Cortex of kidney (tissue), 1 donor: ENCODE measurements at places on chromosomes 6 and 20.

GRCh38 chr6:135289816-135290215 is 108.7 kb downstream of the MYB start:
- DNase-seq: no peak

DNA sequence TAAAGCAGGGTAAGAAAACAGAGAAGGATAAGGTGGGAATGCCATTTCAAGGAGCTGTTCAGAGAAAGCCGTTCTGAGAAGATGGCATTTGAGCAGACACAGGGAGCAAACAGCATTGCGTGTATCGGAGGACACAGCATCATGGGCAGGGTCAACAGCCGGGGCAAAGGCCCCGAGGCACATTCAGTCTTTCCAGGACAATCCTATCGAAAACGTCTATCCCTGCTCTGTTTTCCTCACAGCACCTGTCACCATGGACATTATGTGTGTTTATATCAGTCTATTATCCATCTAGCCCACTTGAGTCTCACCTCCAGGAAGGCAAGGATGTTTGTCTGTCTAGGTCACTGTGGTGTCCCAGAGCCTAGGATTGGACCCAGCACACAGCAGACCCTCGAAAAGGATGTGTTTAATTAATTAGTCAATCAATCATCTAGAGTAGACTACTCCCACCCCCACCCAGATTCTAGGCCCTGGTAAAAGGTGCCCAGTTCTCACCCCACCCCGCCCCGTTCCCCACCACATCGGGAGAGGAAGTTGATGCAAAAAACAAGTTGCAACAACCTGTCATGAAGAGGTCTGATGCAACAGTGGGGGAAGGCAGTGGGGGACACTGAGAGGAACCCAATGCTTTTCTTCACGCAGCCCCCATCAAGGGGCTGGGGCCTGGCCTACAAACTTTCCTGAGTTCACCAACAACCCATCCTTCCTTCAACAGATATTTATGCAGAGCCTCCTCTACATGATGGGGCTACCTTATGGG is 66.6 kb downstream of the PREX1 start:
- no peak for DNase-seq

GRCh38 chr20:17645546-17646208 is 36.4 kb downstream of the RRBP1 start:
- DNase-seq: no peak

DNA sequence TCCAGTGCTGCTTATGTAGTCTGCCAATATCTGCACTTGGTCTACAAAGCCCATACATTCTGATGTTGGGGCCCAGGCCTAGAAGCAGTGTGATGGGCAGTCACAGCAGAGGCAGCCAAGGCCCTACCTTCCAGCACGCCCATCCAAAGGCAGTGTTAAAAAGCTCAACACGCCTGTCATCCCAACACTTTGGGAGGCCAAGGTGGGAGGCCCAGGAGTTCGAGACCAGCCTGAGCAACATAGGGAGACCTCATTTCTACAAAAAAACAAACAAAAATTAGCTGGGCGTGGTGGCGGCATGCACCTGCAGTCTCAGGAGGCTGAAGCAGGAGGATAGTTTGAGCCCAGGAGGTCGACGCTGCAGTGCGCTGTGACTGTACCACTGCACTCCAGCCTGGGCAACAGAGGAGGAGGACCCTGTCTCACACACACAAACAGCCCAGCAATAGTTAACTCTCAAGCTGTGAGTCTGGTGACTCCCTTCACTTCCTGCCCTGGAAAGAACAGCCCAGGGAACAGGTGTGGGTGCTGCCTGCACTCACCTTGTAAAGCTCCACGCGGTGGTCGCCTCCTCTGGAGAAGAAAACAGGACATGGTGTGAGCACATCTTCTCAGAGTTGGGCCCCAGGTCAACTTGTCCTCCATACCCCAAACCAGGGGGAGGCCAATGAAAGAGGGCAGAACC is 68.8 kb downstream of the PYGB start:
- no peak for DNase-seq

DNA sequence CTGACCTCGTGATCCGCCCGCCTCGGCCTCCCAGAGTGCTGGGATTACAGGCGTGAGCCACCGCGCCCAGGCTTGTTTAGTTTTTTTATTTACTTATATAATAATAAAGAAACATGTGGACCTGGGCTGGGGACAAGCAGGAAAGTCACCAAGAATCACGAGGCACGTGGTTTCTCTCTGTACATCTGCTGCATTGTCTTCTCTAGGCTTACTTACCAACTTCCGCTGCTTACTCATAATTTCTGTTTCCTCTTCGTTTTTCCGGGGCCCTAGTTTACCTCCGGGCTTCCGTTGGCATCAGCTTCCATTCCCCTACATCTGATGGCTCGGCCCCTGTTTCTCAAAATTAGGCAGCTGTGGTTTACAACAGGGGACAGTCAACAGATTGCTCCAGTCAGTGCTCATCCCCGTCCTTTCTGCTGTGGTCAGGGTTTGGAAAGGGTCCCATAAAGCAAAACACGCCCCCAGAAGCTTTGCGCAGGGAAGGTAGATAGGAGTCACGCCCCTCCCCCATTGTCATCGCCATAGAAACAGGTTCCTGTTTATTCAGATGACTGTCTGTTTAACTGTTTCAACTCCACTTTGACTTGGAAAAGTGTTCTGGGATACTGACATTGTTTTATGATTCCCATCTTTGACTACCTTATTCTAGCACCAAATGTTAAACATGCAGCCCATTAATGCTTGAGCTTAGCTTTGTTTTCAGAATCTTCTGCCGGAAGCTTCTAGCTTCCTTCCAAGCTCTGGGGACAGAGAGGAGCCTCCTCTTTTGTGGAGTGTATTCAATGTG is 31.9 kb upstream of the TXLNB start:
- no peak for DNase-seq

GRCh38 chr20:4728120-4728760 is 6.5 kb downstream of the PRND start:
- no peak for DNase-seq

DNA sequence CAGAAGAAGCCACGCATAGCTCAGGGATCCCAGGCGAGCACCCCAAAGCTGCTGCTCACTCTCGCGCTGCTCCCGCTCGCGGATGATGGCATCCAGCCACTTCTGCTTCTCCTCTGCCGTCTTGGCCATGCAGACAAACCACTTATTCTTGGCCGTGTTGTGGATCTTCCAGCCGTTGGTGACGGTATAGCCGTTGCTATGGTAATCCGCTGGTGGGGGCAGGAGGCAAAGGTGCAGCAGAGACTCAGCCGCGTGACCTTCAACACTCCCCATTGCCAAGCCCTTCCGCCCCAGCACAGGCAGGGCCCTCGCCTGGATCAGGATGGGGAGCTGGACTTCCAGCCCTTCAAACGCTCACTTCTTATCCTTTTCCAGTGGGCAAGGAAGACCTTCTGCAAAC is 136.9 kb downstream of the PREX1 start:
- DNase-seq: no peak

DNA sequence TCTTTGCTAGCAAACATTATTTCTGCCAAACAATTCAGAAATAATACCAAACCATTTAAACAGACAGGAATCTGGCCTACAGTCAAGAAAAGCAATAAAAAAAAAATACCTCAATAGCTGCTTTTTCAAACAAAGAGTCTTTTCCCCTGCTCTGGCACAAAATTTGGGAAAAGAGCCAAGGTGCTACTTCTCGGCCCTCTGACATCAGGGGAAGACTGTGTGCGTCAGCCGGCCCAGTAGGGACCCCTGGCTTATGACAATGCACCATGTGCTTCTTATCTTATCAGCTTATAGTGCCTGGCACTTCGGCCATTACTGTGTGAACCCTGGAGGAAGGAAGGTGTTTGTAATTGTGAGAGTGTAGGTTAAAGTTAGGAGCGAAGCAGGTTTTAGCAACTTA is 89.4 kb downstream of the PDE10A start:
- no peak for DNase-seq

DNA sequence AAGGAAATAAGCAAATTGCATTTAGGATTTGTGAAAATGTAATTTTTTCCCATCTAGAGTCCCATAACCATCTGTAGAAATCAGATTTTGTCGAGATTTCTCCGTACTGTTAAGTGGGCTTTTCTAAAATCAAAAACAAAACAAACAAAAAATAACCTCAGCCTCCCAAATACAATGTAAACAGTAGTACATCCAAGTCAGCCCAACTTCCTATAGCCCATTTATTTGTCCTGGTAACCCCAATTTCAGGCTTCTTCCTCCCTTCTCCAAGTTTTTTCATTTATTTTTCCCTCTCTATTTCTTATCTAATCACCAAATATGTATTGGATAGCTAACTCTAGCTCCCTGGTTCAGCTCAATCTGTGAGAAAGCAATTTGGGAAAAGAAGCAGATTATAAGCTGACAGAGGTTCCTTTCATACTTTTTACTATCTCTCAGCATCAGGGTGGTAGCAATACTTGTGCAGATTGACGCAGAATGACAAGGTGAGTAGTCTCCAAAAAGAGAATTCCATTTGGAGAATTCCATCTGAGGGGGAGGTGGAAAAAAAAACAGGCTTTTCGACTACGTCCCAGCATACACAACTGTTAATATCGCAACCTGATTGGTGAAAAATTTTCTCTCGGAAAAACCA is 132.6 kb upstream of the BTN3A2 start:
- no peak for DNase-seq

- DNase-seq: no peak
Observed at GRCh38 chr6:71168233-71168765, 120.3 kb upstream of the OGFRL1 start.

GRCh38 chr20:18971121-18971520 is 157.5 kb downstream of the SCP2D1 start:
- DNase-seq: no peak

GRCh38 chr6:50539447-50539846 is 173.9 kb upstream of the TFAP2D start:
- no peak for DNase-seq

GRCh38 chr20:56004007-56004406 is 1.3 kb downstream of the CBLN4 start:
- DNase-seq: no peak

DNA sequence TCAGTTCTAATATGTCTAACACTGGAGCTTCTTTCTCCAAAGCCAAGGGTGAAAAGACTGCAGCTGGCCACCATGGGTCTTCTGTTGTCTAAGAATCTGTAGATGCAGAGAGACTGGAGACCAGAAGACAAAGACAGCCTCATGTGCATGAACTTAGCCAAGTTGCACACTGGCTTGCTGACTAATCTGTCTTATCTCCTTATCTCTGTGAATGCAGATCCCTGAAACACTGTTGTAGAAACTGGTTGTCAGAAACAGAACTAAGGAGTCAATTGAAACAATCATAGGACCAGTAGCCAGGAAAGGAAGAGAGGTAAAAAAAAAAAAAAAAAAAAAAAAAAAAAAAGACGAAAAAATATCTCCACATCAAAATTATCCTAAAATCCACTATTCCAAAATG is 109.7 kb downstream of the BFSP1 start:
- no peak for DNase-seq

- DNase-seq: no peak
Observed at GRCh38 chr6:15875797-15876196, 213.0 kb upstream of the DTNBP1 start.

GRCh38 chr20:62854121-62854520 is 7.5 kb downstream of the TCFL5 start:
- DNase-seq: no peak

GRCh38 chr6:111211411-111212030 is 124.2 kb downstream of the SLC16A10 start:
- DNase-seq: no peak

DNA sequence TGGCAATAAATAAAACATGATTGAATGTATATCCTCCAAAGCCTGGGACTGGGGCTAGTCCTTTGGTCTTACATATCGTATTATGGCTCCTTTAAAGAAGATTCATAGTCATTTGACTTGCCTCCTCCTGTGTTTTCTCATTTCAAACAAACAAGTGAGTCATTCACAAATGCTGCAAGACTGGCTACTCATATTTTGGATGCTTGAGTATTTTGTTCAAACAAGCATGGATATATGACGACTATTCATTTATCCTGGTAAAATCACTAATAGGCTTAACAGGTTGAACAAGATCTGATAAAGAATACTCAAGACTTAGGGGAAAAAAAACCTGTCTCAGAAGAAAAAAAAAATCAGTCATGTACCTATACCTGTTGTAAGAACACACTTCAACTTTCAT is 111.1 kb upstream of the CCDC28A start:
- no peak for DNase-seq

DNA sequence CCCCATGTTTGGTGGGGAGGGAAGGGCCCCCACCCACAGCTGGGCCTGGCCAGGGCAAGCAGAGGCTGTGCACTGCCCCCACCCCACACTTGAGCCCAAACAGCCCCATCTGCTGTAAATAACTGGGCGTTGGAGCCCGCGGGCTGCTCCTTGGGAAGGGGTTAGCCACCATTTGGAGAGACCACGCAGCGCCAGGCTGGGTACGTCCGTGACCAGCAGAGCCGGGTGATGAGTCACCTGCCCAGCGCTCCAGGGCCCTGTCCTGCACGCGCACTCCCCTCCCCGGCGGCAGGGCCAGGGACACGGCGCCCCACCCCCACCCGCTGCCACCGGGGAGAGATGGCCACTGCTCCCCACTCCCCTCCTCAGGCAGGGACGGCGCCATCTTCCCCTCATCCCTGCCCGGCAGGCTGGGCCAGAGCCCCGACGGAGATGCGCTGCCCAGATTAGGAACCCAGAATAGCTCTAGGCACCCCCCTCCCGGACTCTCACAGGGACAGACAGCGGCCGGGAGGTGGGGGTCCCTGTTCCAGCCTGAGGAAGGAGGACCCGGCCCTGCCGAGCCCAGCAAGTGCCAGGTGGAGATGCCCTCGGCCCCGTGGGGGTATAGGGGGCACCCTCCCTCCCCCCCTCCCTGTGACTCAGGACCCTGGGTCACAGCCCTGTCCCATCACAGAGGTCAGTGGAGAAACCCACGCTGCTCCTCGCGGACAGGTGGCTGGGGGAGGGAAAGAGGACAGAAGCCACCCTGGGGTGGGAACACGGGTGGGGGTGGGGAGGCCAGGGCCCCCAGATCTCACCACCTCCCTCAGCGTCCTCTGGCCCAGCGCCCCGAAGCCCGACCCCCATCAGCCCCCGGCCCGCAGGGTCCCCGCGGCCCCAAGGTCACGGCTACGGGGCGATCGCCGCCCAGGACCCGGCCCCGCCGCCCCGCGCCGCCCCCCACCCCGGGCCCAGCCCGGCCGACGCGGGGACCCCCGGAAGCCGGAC is 642 bp downstream of the EEF1A2 start:
- DNase-seq: no peak

DNA sequence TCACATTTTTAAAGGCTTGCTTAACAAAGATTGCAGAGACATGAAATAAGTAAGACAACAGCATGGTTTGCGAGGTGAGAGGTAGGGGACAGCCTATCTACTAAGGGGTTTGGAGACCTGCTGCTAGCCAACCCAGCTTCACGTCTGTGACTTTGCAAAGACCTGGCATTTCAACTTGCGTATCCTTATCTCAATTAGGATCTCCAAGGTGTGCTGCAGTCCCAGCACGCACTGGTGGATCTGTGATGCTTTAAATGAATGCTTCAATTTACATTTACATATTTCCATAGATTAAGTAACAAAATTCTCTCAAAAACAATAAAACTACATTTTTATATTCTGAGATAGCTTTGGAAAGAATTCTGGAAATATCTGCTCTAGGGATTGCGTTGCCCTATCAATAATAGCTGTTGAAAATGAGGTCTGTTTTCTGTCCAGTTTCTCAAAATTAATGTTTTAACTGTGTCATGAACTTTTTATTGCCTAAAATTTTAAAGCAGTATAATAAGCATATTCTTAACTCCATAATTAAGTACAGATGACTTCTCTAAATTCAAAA is 124.4 kb upstream of the EDN1 start:
- no peak for DNase-seq

GRCh38 chr20:1392443-1392692 is 486 bp downstream of the FKBP1A start:
- DNase-seq: no peak
